Stimulated activated CD8-positive, alpha-beta memory T cell treated with anti-CD3 and anti-CD28 coated beads, Interleukin-7, amount 100 ng/mL, for 48 hours (primary cell): ENCODE measurements at places on chromosomes 2 and 18.

- DNase-seq = no peak
Measured at GRCh38 chr2:144595686-144596072, 75.8 kb upstream of the ZEB2 start.

DNA sequence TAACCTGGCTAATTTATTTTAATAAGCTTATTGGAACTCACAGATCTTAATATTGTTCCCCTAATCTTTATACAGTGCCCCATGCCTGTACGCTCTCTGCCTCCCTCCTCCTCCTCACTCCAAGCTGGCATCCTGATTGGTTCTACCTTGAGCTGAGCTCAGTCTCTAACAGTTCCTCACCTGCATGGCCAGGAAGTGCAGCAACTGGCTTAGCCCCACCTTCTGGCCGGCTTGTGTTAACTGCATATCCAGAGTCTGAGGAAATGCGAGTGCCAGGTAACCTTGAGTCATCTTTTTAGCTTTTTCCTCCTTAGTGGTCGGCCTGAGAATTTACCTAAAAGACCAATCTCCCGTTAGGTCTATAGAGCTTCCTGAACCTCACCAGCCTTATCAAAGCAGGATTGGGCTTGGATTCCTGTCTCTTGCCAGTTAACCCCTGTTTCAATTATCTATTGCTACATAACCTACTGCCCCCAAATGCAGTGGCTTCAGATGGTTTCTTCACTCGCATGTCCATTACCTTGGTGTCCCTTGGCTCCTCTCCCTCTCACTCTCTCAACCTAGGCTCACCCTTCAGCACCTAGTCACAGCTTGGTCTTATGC, 89.5 kb upstream of the STK39 start:
- peak; percentile 42 for DNase-seq

GRCh38 chr18:79484661-79485621, 89.2 kb downstream of the NFATC1 start:
- DNase-seq = no peak

GRCh38 chr2:108449410-108450130, 564 bp downstream of the GCC2 start:
- DNase-seq = no peak

DNA sequence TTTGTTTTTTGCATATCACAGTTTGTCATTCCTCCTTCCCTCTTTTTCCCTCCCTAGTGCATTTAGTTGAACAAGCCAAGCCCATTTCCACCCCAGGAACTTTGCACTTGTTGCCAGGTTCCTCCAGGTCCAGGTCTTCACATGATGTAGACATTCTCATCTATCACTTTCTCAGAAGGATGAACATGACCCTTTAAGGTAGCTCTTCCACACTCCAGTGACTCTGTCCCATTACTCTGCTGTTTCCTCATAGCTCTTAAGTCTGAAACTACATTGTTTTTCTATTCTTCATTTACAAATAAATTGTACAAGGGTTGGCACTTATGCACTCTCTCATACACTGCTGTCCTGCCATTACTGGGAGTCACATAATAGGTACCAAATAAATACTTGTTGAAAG, 6.1 kb downstream of the KYNU start:
- no peak for DNase-seq

GRCh38 chr18:3450012-3450798, at the start of gene TGIF1:
TGIF1 (plus strand) TSS chr18:3450172; CDS start chr18:3450490, 318 bp downstream.
- no peak for DNase-seq

DNA sequence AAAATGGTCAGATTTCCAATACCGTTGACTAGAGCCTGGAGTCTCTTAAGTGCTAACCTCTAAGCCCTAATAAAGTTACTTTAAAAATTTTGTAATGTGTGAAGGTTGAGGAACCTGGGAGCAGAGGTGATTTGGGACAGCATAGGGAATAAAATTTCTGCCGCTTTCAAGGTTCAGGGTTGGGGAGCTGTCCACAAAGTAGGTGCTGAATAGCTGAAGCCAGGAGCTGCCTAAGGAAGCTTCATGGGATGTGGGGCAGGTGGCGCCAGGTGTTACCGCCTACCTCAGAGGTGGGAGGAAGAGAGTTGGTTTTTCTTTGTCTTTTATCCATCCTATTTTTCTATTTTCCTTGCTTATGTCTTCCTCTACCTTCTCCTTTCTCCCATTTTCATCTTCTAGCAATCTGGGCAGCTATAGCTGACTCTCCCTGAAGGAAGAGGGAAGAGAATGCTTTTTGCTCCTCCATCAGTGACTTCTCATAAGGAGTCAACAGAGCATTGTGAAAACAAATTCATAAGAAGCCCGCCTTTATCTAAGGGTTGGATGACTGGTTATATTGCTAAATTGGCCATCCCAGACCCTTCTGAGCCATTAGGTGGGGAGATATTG, 178.7 kb downstream of the CLIP4 start:
- no peak for DNase-seq

GRCh38 chr2:177698281-177698680, 305.7 kb downstream of the AGPS start:
- DNase-seq = no peak

GRCh38 chr2:62215306-62216064, 19.6 kb downstream of the B3GNT2 start:
- DNase-seq = no peak

DNA sequence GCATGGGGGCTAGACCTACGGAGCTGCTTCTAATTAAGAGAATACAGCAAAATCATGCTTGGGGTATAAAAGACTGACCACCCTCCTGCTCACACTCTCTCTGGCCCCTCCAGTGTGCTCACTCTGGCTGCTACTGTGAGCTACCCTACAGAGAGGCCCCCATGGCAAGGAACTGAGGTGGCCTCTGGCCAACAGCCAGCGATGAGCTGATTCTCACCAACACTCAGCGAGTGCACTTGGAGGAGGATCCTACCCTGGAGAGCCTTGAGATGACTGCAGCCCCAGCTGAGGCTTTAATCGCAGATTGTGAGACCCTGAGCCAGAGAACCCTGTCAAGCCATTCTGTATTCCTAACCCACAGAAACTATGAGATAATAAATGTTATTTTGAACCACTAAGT, 88.2 kb downstream of the GFPT1 start:
- no peak for DNase-seq

DNA sequence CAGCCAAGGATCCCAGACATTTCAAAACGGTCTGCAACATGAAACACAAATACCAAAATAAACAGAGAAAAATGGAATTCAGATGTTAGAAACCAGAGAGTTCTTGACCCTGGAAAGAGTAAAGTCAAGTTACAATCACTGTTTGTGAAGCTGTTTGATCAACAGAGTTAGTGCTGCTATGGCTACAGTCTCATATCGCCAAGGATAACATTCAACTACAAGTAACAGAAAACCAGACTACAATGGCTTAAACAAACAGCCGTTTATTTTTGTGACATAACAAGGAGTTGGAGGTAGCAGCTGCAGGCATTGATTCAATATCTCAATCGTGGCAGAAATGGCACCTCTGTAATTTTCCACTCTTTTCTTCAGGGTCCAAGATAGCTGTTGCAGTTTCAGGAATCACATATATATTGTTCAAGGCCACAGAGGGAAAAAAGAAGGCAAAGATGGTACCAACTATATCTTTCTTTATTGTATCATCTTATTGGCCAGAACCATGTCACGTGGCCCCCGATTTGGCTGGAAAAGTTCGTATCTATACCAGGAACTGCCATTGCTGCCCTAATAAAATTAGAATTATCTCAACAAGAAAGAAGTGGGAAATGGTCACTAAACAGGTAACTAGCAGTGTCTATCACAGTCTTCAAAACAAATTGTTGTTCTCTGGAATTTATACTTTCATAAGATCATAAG, 17.7 kb upstream of the HNRNPLL start:
- DNase-seq = no peak

GRCh38 chr2:65231121-65231520, 3.5 kb downstream of the ACTR2 start:
- no peak for DNase-seq

DNA sequence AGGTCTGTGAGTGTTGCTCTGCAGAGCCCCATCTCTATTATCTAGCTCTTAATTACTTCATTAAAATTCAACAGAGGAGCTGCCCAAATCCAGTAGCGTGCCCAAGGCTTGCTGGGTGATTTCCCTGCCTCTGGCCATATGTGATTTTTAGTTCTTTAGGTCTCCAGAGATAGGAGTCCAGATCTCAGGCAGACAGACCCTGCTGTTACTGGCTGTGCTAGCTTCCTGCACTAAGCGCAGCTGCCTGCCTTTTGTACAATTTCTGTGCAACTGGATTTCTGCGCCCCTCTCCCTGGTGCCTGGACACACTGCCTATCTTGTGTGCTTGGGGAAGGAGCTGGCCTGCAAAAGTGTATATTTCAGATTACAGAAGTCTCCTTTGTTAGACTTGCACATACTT, 136.5 kb downstream of the TDRD15 start:
- DNase-seq = no peak

GRCh38 chr2:70212298-70212932, 21.6 kb upstream of the C2orf42 start:
- no peak for DNase-seq

DNA sequence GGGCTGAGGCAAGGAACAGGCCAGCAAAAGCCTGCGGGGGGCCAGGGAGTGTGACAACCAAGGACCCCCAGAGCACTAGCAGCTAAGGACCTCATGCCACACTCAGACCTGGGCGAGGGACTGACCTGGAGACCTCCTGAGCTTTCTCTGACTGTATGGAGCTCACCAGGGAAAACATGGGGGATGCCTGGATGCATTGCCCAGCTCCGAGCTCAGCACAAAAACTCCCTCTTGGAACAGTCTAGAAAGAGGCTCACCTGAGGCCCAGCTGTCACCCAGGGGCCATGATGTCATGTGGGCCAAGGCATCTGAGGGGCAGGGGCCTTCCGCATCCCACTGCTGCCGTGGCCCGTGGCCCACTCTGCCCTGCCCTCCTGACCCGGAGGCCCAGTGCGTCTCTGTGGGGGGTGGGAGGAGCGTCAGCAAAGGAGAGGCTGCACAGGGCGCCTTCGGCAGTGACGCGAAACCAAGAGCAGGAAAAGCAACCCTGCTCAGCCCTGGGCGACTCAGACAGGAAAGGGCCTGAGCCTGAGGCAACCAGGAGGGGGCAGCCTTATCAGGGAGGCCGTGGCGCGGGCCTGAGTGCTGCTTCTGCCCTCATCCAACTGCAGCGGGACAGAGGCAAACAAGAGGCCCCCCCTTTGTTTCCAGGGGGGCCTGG, 57.3 kb upstream of the ALPP start:
- DNase-seq = peak; percentile 36

DNA sequence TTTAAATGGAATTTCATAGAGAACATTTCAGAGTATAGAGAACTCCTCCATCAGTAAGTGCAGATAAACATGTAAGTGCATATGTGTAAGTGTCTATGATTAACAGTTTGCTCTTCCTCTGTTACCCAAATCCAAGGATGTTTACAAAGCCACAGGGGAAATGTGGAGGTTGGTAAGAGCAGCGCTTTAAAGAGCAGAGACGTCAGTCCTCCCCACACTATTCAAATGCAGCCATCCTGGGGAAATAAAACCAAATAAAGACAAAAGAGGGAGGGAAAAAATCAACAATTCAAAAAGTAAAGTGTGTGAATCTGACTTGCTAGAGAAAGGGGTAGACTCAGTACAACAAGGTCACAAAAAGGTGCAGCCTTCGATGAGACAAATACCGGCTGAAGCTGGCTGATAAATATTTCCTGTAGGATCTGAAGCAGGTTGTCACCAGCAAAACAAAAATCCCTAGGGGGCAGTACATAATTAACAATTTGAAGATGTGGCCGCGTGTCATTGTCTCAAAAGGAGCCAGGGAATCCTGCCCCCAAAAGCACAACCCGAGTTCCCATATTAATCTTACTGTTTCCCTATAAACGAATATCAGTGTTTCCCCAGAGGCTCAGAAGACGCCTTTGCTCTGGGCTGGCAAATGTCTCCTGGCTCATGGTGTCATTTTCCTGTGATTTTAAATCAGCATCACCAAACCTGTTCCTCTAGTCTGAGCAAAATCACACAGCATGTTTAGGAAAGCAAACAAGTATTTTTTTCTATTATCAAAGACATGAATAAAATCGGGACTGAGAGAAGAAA, 216.5 kb downstream of the CDCA7 start:
- no peak for DNase-seq

GRCh38 chr2:10599089-10599488, 90.7 kb downstream of the NOL10 start:
- no peak for DNase-seq

DNA sequence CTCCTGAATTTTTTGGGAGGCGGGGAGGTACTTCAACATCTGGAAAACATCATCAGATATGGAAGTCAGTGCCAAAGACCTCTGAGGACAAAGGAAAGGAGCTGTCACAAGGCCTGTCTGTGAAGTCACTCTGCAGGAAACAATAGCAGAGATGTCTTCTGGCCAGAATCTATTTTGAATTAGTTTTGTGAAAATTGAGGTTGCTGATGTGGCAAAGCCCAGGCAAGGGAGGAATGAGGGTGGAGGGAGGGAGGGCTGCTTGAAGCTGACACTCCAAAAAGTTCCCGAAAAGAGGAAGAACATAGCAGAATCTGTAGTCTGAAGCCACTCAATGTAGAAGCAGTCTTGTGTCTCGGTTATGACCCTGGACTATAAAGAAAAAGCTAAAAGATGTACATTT, 151.1 kb upstream of the LHCGR start:
- no peak for DNase-seq

DNA sequence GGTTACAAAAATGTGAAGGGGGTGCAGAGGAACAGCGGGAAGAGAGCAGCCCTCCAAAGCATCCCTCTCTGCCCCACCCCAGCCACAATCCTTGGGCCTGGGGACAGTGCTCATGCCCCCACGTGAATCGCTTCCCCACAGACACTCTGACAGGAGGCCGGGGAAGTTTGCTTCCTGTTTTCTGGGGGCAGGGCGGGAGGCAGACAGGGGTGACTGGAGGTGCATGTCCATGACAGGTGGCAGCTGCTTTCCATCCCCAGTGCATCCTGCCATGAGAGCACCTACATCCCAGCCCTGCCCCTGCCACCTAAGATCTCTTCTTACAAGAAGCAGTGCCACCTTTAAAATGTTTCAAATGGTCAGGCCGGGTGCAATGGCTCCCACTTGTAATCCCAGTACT, 47.2 kb upstream of the UBE2F start:
- no peak for DNase-seq

GRCh38 chr2:214737188-214737587, 72.3 kb downstream of the BARD1 start:
- DNase-seq = no peak

DNA sequence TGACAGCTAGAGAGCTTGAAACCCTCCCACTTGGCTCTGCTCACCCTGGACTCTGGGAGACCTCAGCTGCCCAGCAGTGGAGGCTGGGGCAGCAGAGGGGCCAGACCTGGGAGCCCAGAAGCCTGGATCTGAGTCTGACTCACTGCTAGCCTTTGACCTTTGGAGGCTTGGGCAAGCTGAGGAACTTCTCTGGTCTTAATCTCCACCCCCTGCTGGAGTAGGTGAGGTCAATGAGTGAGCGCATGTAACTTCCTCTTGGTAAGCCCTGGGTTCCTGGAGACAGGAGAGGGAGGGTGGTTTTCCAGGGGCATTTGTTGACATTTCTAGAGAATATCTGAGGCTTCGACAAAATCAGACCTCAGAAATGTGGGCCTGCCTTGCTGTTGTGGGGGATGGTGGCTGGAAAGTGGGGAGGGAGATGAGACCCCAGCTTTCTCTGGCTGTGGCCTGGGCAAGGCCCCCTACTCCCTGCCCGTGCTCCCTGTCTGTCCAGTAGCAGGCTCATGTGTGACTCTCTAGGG, 73.0 kb upstream of the YWHAQ start:
- DNase-seq = no peak

GRCh38 chr2:177000061-177000714, 212.4 kb upstream of the HNRNPA3 start:
- DNase-seq = no peak
